ENCODE measurements at places on chromosomes 5 and 9.

DNA sequence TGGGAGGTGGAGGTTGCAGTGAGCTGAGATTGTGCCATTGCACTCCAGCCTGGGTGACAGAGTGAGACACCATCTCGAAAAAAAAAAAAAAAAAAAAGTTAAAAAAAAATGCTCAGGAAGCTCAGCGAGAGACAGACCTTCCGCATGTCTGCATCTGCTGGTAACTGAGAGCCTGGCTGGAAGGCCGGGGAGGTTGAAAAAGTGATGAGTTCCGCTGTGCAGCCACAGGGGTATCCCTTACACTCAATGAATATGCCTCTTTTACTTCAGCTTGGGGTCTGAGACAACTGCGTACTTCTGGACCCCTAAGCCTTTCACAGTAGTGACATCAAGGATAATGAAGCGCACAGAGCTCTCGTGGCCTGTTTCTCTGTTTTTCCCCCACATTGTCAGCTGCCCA, 179.9 kb upstream of the KLF4 start:
- no peak for DNase-seq

GRCh38 chr5:170597109-170597751, 93.4 kb downstream of the KCNIP1 start:
- DNase-seq: peak; percentile 15

DNA sequence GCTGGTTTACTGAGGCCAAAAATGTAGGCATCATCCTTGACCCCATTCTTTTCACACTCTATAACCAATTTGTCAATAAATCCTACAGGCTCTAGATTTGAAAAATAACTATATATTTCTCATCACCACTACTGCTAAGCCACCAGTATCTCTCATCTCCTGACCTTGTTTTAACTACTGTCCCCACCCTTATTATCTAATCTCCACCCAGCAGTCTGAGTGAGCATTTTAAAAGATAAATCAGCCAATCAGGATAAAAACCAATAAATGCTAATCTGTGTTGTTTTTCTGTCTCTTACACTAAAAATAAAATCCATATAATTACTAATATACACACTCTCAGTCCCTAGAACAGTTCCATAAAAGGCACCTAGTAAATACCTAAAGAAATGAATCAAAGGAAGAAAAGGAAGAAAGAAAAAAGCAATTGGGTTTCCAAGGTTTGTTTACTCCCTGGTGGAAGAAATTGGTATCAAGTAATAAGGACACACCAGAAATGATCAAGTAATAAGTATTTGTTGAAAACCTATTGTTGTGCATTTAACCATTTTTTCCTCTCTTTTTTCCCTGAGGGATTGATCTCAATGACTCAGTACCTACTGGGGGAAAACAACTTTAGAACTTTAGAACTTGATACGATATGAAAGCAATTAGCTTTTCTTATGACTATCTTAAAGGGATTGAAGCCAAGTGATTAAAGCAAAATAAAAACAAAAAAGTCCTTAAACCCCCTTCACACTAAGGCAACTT, 19.3 kb downstream of the MRPS27 start:
- DNase-seq: no peak

- DNase-seq: no peak
Measured at GRCh38 chr9:110936237-110936636, 102.0 kb downstream of the LPAR1 start.

DNA sequence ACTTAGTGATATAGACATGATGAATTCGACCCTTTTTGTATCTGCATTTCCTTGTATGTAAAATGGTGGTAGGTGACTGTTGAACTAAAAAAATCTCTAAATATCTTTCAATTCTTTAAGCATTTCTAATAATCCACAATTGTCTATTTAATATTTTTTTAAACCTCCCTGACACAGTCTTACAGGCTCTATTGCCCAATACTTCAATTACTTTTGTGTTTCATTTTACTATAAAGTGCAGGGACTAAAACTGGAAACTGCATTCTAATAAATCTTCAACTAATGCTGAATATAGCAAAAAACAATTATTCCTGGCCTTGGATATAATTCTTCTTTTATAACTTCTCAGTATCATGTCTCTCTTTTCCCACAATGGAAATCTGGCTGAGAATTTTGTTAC, 202.7 kb upstream of the PIK3R1 start:
- DNase-seq: no peak

- DNase-seq: no peak
Measured at GRCh38 chr9:134396825-134397224, 70.6 kb downstream of the RXRA start.

DNA sequence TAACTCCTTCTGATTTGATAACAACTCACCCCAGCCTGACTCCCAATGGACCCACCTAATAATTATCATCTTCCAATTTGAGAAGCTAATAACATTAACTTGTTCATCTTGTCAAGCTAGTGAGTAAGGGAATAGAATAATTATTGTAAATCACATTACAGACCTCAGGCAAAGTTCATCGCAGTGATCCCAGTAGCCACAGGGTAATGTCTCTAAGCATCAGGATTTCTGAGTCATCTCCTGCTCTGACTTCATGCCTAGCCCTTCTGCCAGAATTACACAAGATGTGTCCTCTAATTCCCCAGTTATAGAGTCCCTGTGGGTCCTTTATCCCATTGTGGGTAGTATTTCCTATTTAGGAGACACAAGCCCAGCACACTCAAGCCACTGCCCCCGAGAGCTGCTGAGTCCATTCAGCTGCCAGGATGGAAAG, 365.7 kb downstream of the DEPDC1B start:
- peak; percentile 4 for DNase-seq

DNA sequence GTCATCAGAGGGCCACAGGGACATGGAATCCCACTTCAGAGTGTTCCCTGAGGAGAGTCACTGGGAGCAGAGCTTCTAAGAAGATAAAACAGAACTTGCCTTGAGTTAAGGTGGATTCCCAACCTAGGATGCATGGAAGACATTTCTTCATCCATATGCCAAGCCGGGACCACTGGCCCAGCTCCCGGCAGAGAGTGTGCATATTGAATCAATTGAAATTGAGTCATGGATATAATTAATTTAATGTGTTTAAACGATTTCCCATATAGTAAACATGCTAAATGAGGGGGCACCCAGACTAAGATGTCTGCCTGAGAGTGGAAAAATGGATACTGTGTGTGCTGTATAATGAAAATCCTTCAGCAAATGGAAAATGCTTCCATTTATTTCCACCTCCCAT, 194.4 kb upstream of the TBC1D2 start:
- no peak for DNase-seq

GRCh38 chr5:39270225-39270848, 51.0 kb upstream of the FYB1 start:
- DNase-seq: no peak

DNA sequence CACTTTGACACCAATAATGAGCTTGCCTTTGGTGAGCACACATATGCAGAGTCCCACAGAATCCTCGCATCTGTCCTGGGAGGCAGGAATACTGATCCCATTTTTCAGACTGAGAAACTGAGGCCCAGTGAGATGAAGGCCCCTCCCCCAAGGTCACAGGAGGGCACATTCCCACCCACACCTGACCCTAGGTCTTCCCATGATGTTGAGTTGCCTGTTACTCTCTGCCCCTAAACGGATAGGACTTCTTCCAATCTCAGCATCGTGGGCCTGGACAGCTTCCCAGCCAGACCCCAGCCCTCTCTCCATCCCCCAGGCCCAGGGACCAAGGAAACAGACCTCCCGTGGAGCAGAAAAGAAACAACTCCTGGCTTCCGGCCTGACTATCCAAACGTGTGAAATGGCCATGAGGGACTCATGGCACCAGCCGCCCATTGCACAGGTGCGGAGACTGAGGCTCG, 877 bp downstream of the SH3GLB2 start:
- no peak for DNase-seq

DNA sequence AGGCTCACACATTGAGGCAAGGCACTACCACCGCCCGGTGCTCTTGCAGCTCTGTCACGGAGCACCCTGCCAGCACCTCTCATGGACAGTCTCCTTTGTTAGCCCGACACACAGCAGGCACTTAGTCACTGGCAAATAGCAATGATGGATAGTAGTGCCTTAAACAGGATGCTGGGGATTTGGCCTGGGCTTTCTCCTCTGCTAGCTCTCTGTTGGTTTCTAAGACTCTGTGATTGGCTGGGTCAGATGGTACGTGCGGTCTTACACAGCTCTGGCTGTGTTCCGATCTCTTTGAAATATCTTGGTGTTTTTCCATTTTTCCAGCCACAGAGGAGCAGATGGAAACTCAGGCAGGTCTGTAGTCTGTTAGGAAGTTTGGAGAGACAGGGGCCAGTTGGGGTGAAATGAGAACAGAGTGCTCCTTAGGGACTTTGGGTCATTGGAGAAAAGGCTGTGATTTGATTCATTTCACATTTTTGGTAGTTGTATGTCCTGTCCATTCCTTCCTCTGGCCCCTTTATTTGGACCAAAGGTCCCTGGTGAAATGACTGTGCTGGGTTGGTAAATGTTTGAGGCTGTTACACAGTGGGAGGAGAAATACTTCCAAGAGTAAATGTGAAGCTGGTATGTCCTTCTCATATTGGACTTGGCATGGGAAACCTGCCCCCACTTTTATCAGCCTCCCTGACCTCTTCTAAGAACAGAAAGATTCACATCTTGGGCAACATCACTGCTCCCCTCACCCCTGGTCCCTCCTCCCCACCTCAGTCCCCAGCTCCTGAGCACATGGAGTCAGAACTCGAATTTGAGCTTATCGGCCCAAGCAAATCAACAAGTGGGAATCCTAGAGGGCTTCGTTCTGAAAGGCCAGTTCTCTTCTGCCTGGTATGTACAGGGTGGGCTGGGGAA, 3.4 kb downstream of the SMIM3 start:
- DNase-seq: no peak

- no peak for DNase-seq
Measured at GRCh38 chr5:97225222-97225621, 42.2 kb upstream of the RIOK2 start.

DNA sequence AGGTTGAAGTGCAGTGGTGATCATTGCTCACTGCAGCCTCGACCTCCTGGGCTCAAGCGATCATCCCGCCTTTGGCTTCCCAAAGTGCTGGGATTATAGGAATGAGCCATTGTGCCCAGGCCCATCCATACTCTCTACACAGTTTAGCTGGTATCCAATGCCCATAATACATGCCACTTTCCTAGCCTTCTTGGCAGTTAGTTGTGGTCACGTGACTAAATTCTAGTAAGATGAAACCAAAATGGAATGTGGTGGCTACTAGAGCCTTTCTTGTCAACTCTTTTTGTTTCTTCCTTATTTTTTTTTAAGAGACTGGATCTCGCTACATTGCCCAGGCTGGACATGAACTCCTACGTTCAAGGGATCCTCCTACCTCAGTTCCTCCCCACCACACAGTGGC, 15.3 kb upstream of the KIF27 start:
- DNase-seq: no peak

GRCh38 chr9:21864505-21864904, 62.1 kb downstream of the MTAP start:
- no peak for DNase-seq

DNA sequence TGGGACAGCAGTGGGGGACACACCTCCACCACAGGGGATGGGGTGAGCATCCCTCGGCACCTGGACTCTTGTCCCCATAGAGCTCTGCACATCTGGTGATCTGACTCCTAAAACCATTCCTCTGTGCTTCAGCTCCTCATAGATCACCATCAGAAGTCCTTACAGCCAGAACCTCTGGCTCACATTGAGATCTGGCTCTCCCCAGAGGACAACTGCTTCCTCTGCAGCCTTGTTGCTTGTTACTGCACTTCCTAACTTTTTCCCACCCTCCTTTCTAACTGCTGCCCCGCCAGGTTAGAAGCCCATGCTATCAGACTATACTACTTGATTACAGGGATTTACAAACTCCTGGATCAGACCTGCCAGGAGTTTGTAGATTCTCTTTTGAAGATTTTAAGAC, 64.5 kb downstream of the ARSB start:
- DNase-seq: no peak

- DNase-seq: no peak
Measured at GRCh38 chr5:72386639-72387038, 66.5 kb downstream of the PTCD2 start.

GRCh38 chr9:121707477-121708424, 56.3 kb downstream of the DAB2IP start:
- DNase-seq: no peak

DNA sequence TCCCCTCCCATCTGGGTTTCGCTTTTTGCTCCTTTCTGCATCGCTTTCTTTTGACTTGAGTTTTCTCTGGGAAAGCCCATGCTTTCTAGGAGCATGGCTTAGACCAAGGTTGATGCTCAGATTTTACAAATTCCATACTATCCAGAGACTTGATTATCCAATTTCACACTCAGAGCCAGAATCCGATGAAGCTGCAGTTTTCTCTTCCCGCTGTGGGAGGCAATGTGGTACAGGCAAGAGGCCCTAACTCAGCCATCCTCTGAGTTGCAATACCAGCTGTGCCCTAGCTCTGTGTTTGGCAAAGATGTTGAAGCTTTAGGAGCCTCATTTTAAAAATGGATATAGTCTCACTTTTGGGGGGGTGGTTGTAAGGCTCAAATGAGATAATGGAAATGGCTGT, 85.1 kb downstream of the BRINP1 start:
- no peak for DNase-seq

GRCh38 chr9:109213285-109214121, 46.5 kb upstream of the FRRS1L start:
- DNase-seq: no peak

Measured in A549 (cell line).